ENCODE measurements at places on chromosomes 12 and 14. TPM values are rescaled to one million over a fixed set of nuclear protein-coding genes. Genes with fewer than 3 reads are reported as not detected.

GRCh38 chr14:72738161-72738611 lies 155.7 kb downstream of the DPF3 start:
- H3K36me3 ChIP-seq = no peaks in the 10 kb centered on the region
- no peak overlapping the region for H3K27ac ChIP-seq
- H3K4me1 ChIP-seq = peaks cover 63% of the 10 kb centered on the region
- no peak overlapping the region for H3K4me3 ChIP-seq

DNA sequence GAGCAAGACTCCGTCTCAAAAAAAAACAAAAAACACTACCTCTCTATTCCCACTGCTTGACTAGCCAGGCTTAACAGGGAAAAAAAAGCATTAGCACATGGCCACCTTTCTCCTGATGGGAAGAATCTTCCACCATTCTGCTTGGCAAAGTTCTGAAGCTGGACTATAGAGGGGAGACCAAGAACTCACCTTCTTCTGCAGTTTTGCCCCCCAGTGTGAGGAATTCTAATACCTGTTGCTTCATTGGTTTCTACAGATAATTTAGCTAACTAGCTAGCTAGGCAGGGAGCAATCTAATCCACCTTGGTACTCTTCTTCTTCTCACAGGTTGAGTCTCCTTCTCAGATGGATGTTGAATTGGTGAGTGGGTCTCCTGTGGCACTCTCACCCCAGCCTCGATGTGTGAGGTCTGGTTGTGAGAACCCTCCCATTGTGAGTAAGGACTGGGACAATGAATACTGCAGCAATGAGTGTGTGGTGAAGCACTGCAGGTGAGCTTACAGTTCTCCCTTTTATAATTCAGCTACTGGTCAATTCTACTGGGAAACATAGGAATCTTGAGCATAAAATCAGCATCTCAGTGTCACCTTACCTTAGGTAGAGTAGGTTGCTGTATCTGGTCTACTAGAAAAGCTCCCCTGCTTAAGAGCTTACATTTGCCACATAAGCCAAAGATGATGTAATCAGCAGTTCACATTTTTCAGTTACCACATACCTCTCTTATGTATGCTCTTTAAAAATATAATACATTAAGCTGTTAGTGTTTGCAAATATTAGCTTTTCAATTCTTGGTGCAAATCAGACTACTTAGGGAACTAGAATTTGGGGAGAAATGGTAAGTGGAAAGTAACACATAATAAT lies 16.0 kb downstream of the METTL3 start:
- no peaks in the 10 kb centered on the region for H3K4me1 ChIP-seq
- H3K27me3 ChIP-seq = no peaks in the 10 kb centered on the region
- no peak overlapping the region for H3K27ac ChIP-seq
- H3K36me3 ChIP-seq = peaks cover 53% of the 10 kb centered on the region
- DNase-seq = no peak

DNA sequence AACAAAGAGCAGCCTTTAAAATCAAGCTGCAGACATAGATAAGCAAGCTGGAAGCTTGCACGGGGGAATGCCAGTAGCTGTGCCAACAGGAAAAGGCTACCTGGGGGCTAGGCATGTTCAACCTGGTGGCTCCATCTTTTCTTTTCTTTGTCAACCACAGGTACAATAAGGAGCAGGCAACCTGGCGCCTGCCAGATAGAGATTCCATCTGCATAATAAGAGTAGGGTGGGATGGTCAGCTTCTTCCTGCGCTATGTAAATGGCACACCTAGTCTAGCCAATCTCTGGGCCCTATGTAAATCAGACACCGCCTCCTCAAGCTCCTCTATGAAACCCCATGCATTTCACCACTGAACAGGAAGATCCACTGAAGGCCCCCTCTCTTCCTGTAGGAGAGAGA lies 87.4 kb upstream of the PKP2 start:
- no peak for DNase-seq
- peaks cover 2% of the 10 kb centered on the region for H3K36me3 ChIP-seq
- peak overlapping the region; percentile 13 for H3K4me3 ChIP-seq
- H3K27ac ChIP-seq = peak overlapping the region; percentile 83
- H3K27me3 ChIP-seq = no peaks in the 10 kb centered on the region

- H3K36me3 ChIP-seq = peaks cover 5% of the 10 kb centered on the region
- DNase-seq = no peak
- H3K4me1 ChIP-seq = peaks cover 33% of the 10 kb centered on the region
- no peak overlapping the region for H3K4me3 ChIP-seq
Observed at GRCh38 chr12:3160081-3160480, 82.9 kb downstream of the TSPAN9 start.

DNA sequence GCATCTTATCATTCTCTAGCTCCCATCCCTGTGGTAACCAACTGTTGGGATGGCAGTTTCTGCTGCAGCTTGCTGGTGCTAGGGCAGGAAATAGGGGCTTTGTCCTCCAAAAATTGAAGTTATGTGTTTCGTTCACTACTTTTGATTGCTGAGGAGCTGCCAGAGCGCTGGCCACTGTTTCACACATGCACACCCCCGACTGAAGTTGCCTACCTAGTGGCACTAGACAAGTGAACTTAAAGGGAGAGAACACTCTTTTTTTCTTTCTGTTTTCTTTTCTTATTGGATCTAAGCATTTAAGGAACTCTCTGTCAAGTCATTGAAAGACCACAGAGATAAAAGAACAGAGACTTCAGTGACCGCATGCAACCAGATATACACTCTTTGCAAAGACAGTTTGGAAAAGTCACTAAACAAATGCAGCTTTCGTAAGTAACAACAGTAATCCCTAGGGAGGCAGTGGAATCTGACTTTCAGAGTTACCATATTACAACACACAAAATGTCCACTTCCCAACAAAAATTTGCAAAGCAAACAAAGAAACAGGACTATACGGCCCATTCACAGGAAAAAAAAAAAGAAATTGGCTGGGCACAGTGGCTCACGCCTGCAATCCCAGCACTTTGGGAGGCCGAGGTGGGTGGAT lies 12.0 kb downstream of the TFCP2 start:
- no peaks in the 10 kb centered on the region for H3K4me1 ChIP-seq
- H3K4me3 ChIP-seq = no peak overlapping the region
- peaks cover 20% of the 10 kb centered on the region for H3K36me3 ChIP-seq
- no peak overlapping the region for H3K27ac ChIP-seq
- DNase-seq = no peak

- H3K36me3 ChIP-seq = peaks cover 2% of the 10 kb centered on the region
- no peak overlapping the region for H3K4me3 ChIP-seq
- H3K27ac ChIP-seq = no peak overlapping the region
- DNase-seq = no peak
Observed at GRCh38 chr12:104010606-104011169, 39.3 kb downstream of the GLT8D2 start.

- H3K36me3 ChIP-seq = peaks cover 20% of the 10 kb centered on the region
- H3K4me3 ChIP-seq = no peak overlapping the region
- peaks cover 7% of the 10 kb centered on the region for H3K4me1 ChIP-seq
- H3K27ac ChIP-seq = no peak overlapping the region
- no peak for DNase-seq
Observed at GRCh38 chr14:89384023-89384422, 33.0 kb downstream of the FOXN3 start.

- H3K36me3 ChIP-seq = peaks cover 2% of the 10 kb centered on the region
- peaks cover 5% of the 10 kb centered on the region for H3K4me1 ChIP-seq
- no peaks in the 10 kb centered on the region for H3K27me3 ChIP-seq
- no peak overlapping the region for H3K27ac ChIP-seq
- no peak for DNase-seq
Observed at GRCh38 chr14:50260511-50260910, 29.1 kb upstream of the SOS2 start.

GRCh38 chr12:117155278-117156060 lies 34.8 kb downstream of the FBXO21 start:
- DNase-seq = peak; percentile 38
- H3K4me3 ChIP-seq = no peak overlapping the region
- no peaks in the 10 kb centered on the region for H3K4me1 ChIP-seq
- no peak overlapping the region for H3K27ac ChIP-seq

GRCh38 chr12:57085999-57086492 lies 2.9 kb upstream of the NAB2 start:
- peak overlapping the region; percentile 79 for H3K4me3 ChIP-seq
- no peak for DNase-seq
- no peaks in the 10 kb centered on the region for H3K27me3 ChIP-seq
- peaks cover 9% of the 10 kb centered on the region for H3K36me3 ChIP-seq
- peaks cover 39% of the 10 kb centered on the region for H3K4me1 ChIP-seq

DNA sequence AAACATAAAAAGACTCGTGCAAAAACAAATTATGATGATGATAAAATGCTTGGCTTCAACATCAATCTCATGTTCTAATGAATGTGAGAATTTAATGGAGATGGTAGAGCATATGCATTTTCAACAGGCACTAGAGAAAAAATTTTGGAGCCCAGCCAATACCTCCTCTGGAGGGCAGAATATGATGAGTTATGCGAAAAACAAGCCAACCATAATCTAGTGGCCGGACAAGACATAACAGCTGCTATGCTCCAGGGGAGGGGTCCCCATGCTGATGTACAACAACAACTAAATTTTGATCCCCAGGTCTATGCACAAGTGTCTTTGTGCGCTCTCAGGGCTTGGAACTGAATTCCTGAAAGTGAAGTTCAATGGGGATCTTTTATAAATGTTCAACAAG lies 1197.5 kb downstream of the LRFN5 start:
- H3K4me3 ChIP-seq = no peak overlapping the region
- no peaks in the 10 kb centered on the region for H3K27me3 ChIP-seq
- DNase-seq = no peak
- no peak overlapping the region for H3K27ac ChIP-seq
- no peaks in the 10 kb centered on the region for H3K36me3 ChIP-seq
- peaks cover 10% of the 10 kb centered on the region for H3K4me1 ChIP-seq

DNA sequence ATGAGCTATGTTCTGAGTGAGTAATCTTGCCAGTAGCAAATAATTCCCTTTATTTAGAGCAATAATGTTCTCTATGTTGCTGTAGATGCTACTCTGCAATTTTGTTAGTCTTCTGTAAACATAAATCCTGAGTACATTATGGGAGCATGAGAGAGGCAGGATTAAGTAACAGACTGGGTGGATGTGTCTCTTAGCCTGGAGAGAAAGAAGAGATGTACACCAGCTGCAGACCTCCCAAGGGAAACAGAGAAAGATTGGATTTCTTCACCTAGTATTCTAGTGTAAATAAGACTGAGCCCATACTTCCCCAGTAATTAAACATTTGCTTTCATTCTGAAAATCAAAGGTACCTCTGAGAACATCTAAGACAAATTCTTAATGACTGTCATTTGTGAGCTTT lies 564.0 kb downstream of the TRHDE start:
- no peak overlapping the region for H3K4me3 ChIP-seq
- DNase-seq = no peak
- no peak overlapping the region for H3K27ac ChIP-seq
- H3K27me3 ChIP-seq = no peaks in the 10 kb centered on the region
- H3K36me3 ChIP-seq = no peaks in the 10 kb centered on the region

DNA sequence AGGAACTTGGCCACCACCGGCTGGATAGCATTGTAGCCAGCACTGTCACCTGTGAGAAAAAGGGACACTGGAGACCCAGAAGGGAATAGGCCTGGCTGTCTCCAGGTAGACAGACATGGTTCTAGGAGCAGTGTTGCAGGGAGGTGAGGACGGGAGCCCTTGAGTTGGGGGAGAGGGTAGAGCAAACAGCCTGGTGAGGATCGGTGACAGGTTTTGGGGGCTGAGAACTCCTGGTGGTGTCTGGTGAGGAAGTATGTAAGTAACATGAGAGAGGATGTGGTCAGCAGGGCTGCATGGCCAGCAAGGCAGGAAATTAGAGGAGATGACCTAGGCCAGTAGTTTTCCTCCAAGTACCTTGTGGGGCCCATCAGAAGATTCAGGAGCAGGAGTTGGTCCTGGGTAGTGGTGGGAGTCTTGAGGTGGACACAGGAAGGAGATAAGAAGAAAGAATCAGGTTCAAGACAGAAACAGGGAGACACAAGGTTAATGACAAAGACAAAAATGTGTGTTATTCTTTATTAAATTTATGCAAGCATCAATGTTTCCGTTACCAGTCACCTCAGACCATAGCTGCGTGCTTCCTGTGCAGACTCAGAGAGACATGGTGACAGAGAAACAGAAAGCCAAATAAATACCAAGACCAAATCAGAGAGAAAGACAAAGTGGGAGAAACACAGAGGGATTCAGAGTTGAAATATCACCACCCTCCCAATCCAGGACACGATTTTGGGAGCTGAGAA lies at the start of gene ARHGAP9:
ARHGAP9 (minus strand) TSS at position 491 of the 740 bp plus-strand sequence; CDS start at position 31, 460 bp downstream.
- no peak within 1 kb of the TSS for H3K27ac ChIP-seq
- peaks cover 28% of the 10 kb centered on the region for H3K4me1 ChIP-seq
- H3K36me3 ChIP-seq = no peaks in the 10 kb centered on the region
- peaks cover 68% of the 10 kb centered on the region for H3K27me3 ChIP-seq

DNA sequence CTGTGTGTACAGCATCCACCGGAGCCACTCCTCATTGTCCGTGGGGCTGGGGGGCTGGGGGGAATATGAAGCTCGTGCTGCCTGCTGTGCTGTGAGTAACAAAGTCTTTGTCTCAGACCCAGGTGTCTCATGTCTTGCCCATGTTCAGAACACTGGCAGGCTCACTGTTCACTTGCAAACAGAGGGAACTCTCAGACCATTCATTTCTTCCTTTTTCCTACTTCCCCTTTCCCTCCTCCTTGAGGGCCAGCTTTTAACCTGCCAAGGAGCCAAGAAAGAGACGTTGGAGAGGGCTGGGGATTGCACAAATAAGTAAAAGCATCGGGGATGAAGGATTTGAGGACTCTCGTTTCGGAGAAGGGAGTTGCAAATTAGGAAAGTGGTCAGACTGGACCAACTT lies 21.6 kb downstream of the GPR132 start:
- no peaks in the 10 kb centered on the region for H3K36me3 ChIP-seq
- H3K27ac ChIP-seq = no peak overlapping the region
- peaks cover 7% of the 10 kb centered on the region for H3K4me1 ChIP-seq
- peaks cover 20% of the 10 kb centered on the region for H3K27me3 ChIP-seq
- DNase-seq = no peak
- no peak overlapping the region for H3K4me3 ChIP-seq

The OR10AD1 gene
- not detected for total RNA-seq

The PZP gene
- total RNA-seq = not detected

The FGF23 gene
- not detected for total RNA-seq

The BATF gene
- 1.8 TPM for total RNA-seq

The RIMKLB gene
- 121 TPM for total RNA-seq

The SRSF9 gene
- total RNA-seq = 197 TPM

The MAPK1IP1L gene
- total RNA-seq = 119 TPM

The CBX5 gene
- 209 TPM for total RNA-seq

The TTC6 gene
- total RNA-seq = 2.8 TPM

The OTUB2 gene
- total RNA-seq = 6.6 TPM

The CLBA1 gene
- 9.0 TPM for total RNA-seq

The BDKRB1 gene
- total RNA-seq = 12.5 TPM

The SLC10A1 gene
- total RNA-seq = not detected

The RFLNA gene
- 37.9 TPM for total RNA-seq
